ENCODE measurements at places on chromosomes 3 and 15. TPM values are rescaled to one million over a fixed set of nuclear protein-coding genes. Genes with fewer than 3 reads are reported as not detected.

- no peak for DNase-seq
These were observed 287.6 kb downstream of the BCHE start for GRCh38 chr3:165549665-165550064.

GRCh38 chr15:98983334-98983733 is 24.3 kb downstream of the PGPEP1L start:
- DNase-seq = peak; percentile 65

Gene NEK10
- not detected for total RNA-seq

Gene RASGRP1
- total RNA-seq = 5.8 TPM
